Tongue (tissue), 3 donors: ENCODE measurements at places on chromosomes 4 and X.

DNA sequence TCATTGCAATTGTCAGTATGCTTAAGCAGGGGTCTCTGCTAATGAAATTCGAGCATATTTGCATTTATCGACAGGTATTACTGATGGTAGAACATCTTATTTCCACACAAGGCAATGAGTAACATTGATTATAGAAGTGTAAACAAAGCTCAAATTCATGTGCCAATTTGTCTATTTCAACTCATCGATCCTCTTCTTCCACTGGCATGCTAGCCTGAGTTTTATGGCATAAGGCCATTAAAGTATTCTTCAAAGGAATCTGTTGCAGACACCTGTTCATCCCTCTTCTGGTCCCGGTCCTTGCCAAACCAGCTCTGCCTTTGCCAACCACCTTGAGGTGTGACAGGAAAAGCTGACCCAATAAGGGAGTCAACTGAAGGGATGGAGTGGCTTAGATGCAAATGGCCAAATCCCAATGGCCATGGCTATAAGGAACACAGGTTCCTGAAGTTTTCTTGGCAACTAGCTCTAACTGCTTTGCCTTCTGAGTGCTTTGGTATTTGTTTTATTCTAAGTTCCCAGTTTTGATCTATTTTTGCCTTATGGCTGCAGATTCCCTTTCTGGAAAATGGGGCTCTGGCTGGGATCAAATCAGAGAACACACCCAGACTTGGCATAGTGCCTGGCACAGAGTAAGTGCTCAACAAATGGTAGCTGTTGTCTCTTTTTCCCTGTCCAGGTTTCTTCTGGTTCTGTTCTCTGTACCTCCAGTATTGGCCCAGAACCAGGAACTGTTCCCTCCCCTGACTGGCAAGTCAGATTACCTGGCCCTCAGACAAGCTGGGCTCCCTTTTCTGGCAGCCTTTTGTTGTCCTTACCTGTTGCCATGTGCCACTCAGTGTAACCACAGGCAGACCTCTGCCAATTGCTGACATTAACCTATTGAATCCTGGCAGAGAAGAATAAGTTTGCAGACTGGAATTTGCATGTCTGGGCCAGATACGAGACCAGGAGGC lies 63.1 kb downstream of the RTL9 start:
- DNase-seq: no peak

DNA sequence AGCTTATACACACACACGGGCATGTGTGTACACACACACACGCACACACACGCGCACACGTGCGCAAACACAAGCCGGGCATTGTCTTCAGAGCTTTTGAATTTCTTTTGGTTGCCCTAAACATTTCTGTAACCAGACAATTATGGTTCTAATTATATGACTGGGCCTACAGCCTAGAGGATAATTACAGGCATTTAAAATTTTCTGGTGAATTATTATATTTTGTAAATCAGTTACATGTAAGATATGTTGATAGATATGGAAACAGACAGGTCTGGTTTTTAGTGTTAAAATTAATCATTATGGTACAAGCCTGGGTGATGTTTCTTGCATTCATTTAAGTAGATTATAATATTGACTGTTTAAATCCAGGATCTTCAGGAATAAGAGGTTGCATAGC lies 1120.5 kb downstream of the ADGRL3 start:
- DNase-seq: no peak

- no peak for DNase-seq
Observed at GRCh38 chr4:92183825-92184224, 119.9 kb upstream of the GRID2 start.

- no peak for DNase-seq
Observed at GRCh38 chr4:52032005-52032404, 6.1 kb downstream of the SGCB start.

- DNase-seq: peak; percentile 66
Observed at GRCh38 chr4:128810331-128810870, 901 bp downstream of the JADE1 start.

GRCh38 chrX:150575419-150575814 lies 7.0 kb downstream of the MTM1 start:
- DNase-seq: peak; percentile 34

GRCh38 chr4:128516301-128516969 lies 228.8 kb upstream of the PGRMC2 start:
- DNase-seq: peak; percentile 86

DNA sequence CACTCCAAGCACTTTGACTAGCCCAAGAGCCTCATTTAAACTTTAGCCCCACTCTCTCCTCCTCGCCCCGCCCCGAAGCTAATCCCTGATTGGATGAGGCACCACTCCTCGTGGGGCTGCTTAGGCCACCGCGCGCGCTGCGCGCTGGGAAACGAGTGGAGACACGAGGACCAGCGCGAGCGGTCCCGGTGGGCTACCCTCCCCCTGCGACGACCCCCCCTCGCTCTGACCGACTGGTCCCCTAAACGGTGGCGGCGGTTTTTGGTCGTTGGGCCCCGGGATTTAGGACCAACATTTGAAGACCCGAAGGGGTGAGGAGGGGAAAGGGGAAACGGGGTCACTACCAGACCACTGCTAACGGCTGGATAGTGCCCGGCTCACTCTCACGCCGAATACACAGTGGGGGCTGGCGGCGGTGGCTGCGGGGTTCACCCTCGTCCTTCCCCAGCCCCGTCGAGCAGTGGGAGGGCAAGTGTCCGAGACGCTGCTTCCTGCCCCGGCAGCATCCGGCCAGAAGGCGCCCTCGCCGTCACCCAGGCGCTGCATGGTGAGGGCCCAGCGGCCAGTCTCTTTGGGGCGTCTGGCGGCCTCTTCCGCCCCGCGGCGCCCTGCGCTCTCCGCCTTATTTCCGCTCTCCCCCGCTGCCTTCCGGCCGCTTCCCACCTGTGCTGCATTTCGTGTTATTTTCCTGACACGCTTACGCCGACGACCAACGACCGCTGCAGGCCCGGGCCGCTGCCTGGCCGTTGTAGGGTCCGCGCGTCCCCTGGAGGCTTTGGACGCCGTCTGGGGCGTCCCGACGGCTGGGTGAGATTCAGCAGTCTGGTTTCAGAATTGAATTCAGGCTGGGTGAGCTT lies at the start of gene RBM46:
Gene RBM46, plus strand, starts transcription at position 147 of the 857 bp plus-strand sequence. CDS start 15,481 bp downstream, outside the sequence.
- DNase-seq: no peak

- DNase-seq: no peak
Observed at GRCh38 chr4:40563401-40563800, 66.3 kb downstream of the RBM47 start.

- DNase-seq: no peak
Observed at GRCh38 chrX:144006811-144007210, 122.9 kb downstream of the UBE2NL start.

DNA sequence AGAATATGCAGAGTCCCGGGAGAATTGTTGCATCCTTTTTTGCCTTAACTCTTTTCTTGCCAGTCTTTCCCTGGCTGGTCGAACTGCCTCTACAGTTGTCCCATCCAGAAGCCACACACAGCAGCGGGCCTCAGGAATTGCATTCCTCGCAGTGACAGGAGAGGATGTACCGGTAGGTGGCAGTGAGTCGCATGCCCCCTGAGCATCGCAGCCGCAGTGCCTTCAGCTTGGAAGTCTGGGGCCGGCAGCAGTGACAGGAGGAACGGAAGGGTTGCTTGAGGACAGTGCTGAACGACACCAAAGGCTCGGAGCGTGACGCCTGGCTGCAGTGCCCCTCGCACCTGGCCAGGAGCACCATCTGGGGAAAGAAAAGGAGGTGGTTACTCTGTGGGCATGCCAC lies 23.5 kb downstream of the NDP start:
- DNase-seq: peak; percentile 24

GRCh38 chr4:53009824-53010223 lies 147.7 kb downstream of the RASL11B start:
- no peak for DNase-seq

DNA sequence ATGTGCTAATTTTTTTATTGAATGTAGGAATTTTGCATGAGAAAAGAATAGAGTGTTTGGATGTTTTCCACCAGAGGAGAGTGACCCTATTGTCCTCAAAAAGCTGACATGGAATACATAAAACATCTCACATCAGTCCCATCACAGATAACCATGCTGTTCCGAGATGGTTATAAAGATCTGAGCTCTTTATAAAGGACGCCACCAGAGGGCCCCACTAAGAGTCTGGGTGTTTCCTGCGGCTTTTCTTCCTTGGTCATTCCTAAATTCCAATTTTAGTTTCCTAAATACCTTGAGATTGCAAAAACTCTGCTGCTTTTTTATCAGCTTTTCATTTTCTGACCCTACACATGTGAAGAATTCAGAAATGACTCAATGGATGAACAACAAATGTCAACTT lies 504.5 kb upstream of the FRG1 start:
- no peak for DNase-seq

DNA sequence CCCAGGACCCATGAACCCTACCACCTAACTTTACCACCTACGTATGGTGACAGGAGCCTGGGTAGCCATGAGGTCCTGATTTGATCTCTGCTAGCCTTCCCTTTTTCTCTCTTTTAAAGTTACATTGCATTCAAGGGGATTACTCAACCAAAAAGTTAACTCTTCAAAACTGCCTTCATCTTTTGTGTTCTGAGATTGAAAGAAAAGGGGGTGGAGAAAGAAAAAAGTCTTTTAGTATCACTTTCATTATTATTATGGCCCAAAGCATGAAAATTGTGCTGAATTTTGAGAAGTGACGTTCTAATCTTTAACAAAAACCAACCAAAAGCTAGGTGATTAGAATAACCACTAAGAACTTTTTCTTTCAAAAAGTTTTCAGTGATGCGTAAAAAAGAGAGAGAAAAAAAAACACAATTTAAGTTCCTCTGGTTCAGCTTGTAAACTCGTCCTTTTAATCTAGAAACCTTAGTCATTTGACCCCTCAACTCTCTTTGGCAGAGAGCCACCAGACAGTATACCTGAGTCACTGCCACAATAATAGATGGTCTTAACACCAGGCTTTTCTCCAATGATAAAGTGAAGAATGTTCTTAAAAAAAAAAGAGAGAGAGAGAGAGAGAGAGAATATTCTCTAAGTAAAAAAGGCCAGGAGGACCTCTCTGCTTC lies 347.4 kb upstream of the FGF13 start:
- no peak for DNase-seq

DNA sequence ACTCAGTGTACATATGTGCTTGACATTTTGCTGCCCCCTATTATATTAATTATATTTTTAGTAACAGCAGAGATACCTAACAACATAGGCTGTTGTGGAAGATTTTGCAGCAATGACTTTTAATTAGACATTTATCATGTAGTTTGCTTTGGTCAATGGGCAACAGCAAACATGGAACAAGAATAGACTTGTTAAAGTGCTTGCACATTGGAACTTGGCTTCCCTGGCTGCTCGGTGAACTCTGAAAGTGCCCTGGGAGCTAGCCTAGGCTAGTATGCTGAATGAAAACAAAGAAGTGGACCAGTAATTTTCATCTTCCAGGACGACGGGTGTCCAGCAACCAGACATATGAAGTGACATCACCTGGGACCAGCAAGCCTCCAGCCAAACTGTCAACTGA lies 1157.1 kb downstream of the ARAP2 start:
- DNase-seq: no peak

DNA sequence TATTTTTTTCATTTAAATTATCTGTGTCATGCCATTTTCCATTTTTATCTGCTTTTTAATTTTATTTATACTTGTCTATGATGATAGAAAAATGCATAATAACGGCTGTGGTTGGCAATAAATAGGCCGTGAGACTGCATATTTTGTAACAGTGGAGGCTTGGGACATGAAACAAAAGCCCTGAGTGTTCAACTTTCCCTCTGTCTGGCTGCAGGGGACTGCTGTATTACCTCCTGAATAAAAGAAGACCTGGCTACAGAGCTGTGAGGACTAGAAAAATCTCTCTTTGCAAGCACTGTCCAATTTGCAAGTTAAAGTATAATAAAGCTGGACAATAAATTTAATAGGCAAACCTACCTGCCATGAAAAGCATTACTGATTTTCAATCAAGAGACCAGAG lies 82.1 kb downstream of the MAGEB10 start:
- no peak for DNase-seq

GRCh38 chrX:150680974-150681373 lies 12.2 kb upstream of the MTMR1 start:
- peak; percentile 21 for DNase-seq

DNA sequence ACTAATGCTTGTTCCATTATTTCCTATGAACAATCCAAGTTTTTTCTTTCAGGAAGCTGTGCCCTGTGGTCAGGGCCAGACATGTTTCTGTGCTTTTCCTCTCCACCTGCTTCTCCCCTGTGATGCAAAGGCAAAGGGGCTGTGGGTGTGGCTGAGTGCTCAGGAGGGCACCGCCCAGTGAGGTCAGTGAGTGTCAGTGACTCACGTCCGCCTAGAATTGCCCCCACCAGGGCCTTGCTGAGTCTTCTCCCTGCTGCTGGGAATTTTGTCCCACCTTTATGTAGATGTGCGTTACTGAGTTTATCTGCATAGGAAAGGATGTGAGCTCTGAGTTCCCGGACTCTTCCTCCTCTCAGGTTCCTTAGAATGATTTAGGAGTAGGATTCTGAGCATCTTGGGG lies 283.2 kb downstream of the DCHS2 start:
- DNase-seq: no peak

- DNase-seq: no peak
Observed at GRCh38 chr4:87659247-87659931, 9.3 kb downstream of the DMP1 start.

GRCh38 chr4:150546286-150546685 lies 35.7 kb upstream of the MAB21L2 start:
- DNase-seq: no peak

DNA sequence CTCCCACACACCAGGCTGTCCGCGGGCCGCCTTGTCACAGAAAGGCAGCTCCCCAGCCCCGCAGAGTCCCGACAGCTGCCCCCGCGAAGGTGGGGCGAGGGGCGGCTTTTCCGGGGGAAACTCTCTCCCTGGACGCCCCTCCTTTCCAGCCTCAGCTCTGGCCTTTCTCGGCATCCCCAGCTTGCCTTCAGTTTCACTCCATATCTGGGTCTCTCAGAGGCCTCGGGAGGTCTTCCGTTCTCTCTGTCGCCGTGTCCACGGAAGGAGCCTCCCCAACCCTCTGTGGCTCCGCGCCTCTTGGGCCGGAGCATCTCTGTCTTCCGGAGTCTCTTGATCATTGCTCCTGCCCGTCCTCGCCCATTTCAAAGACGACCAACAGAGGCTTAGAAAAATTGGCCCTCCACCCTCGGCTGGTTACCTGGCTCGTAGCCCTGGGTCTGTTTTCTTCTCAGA lies 6.1 kb upstream of the MSX1 start:
- no peak for DNase-seq
